ENCODE measurements at places on chromosomes 1 and 21.

DNA sequence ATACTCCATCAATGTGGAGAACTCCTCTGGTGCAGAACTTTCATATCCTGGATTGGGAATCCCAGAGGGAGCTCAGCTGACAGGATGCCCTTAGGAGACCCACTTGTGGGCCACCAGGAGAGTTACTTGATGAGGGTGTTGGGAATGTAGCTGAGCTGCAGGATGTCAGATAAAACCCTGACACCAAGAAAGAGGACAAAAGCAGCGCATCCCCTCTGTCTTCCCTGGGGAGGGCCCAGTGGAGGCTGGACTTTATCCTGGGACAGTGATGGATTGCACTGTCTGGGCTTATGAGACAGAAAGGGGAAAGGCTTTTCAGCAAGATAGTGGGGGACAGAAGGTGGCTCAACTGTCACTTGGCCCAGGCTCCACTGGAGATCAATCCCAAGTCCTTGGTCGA lies 88.1 kb upstream of the BCAR3 start:
- H3K4me1 ChIP-seq: peaks cover 3% of the 10 kb centered on the region
- no peaks in the 10 kb centered on the region for H3K36me3 ChIP-seq

DNA sequence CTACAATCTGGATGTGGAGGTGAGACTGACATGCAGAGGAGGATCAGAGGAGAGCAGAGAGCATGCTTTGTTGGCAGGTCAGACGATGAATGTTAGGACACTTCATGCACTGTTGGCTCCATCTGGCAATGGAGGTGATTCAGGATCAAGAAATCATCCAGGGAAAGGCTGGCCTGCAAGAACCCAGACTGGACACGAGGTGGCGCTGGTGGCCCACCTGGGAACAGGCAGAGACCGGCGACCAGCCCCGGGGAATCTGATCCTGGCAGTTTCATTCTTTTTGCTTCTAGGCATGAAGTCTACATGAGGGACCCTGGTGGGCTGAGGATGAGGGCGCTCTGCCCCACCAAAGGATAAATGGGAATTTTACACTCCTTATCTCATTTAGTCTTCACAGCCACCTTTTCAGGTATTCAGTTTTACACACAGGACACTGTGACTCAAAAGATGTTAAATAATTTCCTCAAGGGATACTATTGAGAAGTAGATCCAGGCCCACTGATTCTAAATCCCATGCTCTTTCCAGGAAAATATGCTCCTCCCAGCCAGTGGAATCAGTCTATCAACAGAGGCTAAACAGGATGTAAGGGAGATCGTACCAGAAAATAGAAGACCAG lies 26.2 kb upstream of the SCMH1 start:
- H3K27me3 ChIP-seq: no peaks in the 10 kb centered on the region
- H3K4me1 ChIP-seq: no peaks in the 10 kb centered on the region
- no peak overlapping the region for H3K27ac ChIP-seq
- H3K36me3 ChIP-seq: no peaks in the 10 kb centered on the region
- H3K4me3 ChIP-seq: no peak overlapping the region

DNA sequence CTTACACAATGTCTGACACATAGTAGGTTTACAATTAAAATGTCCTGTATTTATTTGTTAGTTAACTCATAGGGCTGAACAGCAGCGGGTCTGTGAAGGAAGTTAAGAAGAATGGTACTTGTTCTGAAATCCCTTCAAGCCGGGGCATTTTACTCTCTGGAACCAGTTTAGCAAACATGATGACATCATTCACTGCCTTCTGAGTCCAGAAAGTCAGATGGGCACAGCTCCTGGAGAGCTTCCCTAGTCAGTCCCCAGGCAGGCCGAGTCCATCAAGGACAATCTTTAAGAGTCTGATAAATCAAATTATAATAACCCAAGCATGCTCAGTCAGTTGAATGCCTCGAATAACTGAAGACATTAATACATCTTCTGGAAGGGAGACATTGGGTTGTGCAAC lies 125.4 kb upstream of the DAB1 start:
- no peaks in the 10 kb centered on the region for H3K27me3 ChIP-seq
- no peak overlapping the region for H3K27ac ChIP-seq
- H3K4me3 ChIP-seq: no peak overlapping the region

DNA sequence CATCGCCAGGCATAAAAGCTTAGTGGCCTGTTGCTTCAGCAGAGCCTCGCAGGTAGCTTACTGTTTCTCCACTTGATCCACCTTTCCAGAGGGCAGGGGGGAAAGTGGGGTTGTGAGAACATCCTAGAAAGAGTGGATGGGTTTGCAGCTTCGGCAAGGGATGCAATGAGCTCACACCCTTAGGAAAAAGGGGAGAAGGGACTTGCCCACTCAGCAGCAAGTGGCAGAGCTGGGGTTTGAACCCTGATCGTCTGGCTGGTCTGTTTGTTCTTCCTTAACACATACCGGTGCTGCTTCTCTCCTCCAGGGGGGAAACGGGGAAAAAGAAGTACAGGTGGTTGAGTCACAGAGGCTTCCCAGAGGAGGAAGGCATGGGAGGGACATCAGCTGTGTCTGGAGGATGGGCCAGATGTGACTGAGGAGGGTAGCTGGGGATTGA lies 1.0 kb downstream of the TMEM201 start:
- DNase-seq: no peak
- H3K4me3 ChIP-seq: peak overlapping the region; percentile 31
- H3K36me3 ChIP-seq: no peaks in the 10 kb centered on the region

- no peak overlapping the region for H3K4me3 ChIP-seq
- H3K4me1 ChIP-seq: peaks cover 15% of the 10 kb centered on the region
- no peaks in the 10 kb centered on the region for H3K36me3 ChIP-seq
- peak; percentile 33 for DNase-seq
- H3K27me3 ChIP-seq: no peaks in the 10 kb centered on the region
Measured at GRCh38 chr1:12405325-12406210, 175.7 kb downstream of the VPS13D start.

- no peaks in the 10 kb centered on the region for H3K27me3 ChIP-seq
- no peak overlapping the region for H3K4me3 ChIP-seq
- no peaks in the 10 kb centered on the region for H3K4me1 ChIP-seq
- H3K27ac ChIP-seq: no peak overlapping the region
- DNase-seq: no peak
Measured at GRCh38 chr1:176609556-176610408, 146.8 kb downstream of the PAPPA2 start.

DNA sequence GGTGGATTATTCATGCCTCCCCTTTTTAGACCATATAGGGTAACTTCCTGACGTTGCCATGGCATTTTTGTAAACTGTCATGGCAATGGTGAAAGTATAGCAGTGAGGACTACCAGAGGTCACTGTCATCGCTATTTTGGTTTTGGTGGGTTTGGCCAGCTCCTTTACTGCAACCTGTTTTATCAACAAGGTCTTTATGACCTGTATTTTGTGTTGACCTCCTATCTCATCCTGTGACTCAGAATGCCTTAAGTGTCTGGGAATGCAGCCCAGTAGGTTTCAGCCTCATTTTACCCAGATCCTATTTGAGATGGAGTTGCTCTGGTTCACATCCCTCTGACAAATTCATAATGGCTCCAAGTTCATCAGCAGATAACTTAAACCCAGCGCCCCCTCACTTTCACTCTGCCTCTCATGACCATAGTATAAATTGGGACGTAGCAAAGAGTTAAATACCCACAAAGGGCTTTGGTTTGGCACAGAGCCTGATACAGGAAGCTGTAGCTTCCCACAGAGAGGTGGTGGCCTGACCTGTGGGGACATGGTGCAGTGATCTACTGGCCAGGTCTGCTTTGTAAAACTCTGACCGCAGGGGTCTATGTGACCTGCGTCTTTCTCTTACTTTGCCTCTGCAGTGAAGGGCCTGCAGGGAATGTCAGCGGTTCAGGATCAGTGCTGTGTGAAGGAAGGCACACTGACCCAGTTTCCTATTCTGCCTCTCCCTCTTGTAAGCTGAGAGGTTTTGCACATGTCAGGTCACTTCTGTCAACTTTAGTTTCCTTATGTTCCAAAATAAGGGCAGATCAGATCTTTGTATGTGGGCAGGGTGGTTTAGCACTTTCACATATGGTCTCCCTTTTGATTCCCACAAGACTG lies 78.1 kb upstream of the ZNF644 start:
- no peak for DNase-seq
- no peaks in the 10 kb centered on the region for H3K36me3 ChIP-seq
- H3K27ac ChIP-seq: no peak overlapping the region
- no peaks in the 10 kb centered on the region for H3K4me1 ChIP-seq

- H3K36me3 ChIP-seq: no peaks in the 10 kb centered on the region
- H3K27ac ChIP-seq: no peak overlapping the region
- H3K27me3 ChIP-seq: no peaks in the 10 kb centered on the region
- no peak overlapping the region for H3K4me3 ChIP-seq
- H3K4me1 ChIP-seq: no peaks in the 10 kb centered on the region
Measured at GRCh38 chr1:88061492-88062177, 622.4 kb upstream of the PKN2 start.

DNA sequence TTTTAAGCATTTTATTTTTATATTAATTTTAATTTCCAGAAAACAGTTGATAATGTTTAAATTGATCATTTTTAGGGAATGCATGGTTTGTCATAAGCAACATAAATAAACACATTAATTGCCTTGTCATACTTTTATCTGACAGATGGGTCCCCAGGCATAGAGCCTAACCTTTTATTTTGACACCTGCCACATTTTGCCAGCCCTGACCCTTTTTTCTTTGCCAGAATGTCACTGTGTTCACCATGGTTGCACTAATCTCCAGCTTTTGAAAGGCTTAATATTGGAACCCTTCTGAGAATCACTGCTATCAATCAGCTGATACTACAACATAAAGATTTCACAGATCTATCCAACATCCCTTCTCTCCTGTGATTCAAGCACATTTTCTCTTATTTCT lies 56.0 kb upstream of the DPYD start:
- no peak overlapping the region for H3K27ac ChIP-seq
- H3K27me3 ChIP-seq: no peaks in the 10 kb centered on the region
- no peaks in the 10 kb centered on the region for H3K36me3 ChIP-seq
- H3K4me3 ChIP-seq: no peak overlapping the region
- no peaks in the 10 kb centered on the region for H3K4me1 ChIP-seq
- DNase-seq: no peak

DNA sequence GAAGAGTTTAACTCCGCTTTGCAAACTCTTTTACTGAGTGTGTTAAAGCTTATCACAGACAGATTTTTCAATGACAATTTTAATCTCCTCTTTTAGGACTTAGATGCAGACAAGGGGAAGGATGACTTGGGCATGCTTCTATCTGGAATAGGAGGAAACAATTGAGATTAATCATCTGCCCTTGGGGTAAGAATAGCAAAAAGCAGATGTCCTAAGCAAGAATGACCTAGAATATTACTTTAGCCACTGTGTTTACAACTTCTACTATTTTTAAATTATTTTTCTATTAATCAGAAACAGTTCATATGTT lies 569.0 kb upstream of the ADGRL2 start:
- no peaks in the 10 kb centered on the region for H3K36me3 ChIP-seq
- DNase-seq: no peak
- no peak overlapping the region for H3K27ac ChIP-seq
- H3K4me1 ChIP-seq: no peaks in the 10 kb centered on the region
- no peak overlapping the region for H3K4me3 ChIP-seq

GRCh38 chr1:228905701-228906101 lies 170.4 kb downstream of the RHOU start:
- H3K4me1 ChIP-seq: no peaks in the 10 kb centered on the region
- H3K36me3 ChIP-seq: no peaks in the 10 kb centered on the region

DNA sequence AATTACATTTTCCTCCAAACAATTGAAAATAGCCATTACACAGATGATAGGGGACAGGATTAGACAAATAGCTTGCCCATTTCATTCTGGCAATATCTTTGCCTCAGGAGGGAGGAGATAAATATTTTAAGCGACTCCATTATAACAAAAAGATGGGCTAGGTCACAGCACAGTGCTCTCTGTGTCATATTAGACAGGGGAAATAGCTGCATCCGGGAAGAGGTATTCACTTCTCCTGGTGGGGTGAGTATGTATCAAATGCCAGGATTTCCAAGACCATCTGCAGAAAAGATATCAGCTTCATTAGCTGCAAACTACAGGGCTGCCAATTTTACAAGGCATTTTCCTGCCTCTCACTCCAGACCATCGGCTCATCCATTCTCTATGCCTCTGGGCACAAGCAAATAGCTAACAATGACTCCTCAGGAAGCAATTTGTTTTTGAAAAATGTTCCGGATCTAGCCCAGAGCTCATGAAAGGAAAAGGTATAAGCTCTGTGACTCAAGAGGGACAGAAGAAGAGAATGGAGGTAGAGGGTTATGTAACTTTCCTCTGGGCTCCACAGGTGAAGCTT lies 41.9 kb upstream of the ANGPTL7 start:
- no peak overlapping the region for H3K27ac ChIP-seq
- DNase-seq: no peak
- H3K36me3 ChIP-seq: no peaks in the 10 kb centered on the region
- no peak overlapping the region for H3K4me3 ChIP-seq
- H3K27me3 ChIP-seq: no peaks in the 10 kb centered on the region

DNA sequence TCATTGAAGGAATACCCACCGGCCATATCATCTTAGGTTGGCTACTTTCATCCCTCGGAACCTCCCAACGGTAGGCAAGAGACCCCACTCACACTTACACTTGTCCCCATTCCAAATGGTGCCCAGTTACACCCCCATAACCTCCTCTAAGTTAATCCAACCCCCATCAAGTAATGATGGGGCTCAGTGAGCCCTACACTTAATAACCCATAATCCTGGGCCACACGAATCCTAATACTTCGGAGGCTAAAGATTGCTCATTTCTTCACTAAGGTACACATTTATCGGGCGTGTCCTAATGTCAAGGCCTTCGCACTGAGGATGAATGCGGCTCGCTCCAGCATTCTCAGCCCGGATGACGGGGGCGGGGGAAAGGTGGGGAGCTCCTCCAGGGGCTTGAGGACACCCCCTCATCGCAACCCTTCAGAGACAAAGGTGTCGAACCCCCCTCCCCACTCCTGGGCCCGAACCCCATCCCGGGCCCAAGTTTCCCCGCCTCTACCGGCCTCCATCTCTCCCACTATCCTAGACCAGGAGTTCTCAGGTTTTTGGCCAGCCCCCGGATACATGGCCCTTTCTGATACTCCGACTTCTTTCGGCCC lies 435 bp downstream of the ILF2 start:
- DNase-seq: no peak
- no peaks in the 10 kb centered on the region for H3K36me3 ChIP-seq
- H3K4me1 ChIP-seq: peaks cover 9% of the 10 kb centered on the region

DNA sequence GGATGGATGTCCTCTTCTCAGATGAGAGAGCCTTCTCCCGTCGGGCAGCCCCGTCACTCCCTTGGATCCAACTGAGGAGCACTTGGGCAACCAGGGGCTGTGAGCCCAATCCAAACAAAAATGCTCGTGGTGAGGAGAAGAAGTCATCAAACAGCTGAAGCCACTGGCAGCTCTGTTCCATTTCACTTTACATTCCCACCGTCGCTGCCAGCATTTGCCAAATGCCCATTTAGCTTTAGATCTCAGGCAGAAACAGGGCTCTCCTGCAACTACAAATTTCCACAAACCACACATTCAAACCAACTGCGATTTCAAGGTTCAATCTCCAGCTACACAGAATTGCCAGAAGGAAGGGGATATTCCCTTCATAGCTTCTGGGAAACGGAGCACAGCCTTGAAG lies 634.6 kb downstream of the SMYD3 start:
- H3K36me3 ChIP-seq: no peaks in the 10 kb centered on the region
- H3K27ac ChIP-seq: no peak overlapping the region
- no peak overlapping the region for H3K4me3 ChIP-seq
- no peaks in the 10 kb centered on the region for H3K27me3 ChIP-seq
- no peaks in the 10 kb centered on the region for H3K4me1 ChIP-seq

- no peaks in the 10 kb centered on the region for H3K27me3 ChIP-seq
- peak overlapping the region; percentile 81 for H3K27ac ChIP-seq
- no peak for DNase-seq
- peaks cover 11% of the 10 kb centered on the region for H3K4me1 ChIP-seq
- H3K4me3 ChIP-seq: no peak overlapping the region
Measured at GRCh38 chr1:8394456-8395321, 76.8 kb downstream of the SLC45A1 start.
